Spleen (tissue), 13 donors: ENCODE measurements at places on chromosomes 11 and 22. TPM values are rescaled to one million over a fixed set of nuclear protein-coding genes. Genes with fewer than 3 reads are reported as not detected.
A peak's percentile ranks its signal among the peaks of the same experiment; 100 is the strongest.

DNA sequence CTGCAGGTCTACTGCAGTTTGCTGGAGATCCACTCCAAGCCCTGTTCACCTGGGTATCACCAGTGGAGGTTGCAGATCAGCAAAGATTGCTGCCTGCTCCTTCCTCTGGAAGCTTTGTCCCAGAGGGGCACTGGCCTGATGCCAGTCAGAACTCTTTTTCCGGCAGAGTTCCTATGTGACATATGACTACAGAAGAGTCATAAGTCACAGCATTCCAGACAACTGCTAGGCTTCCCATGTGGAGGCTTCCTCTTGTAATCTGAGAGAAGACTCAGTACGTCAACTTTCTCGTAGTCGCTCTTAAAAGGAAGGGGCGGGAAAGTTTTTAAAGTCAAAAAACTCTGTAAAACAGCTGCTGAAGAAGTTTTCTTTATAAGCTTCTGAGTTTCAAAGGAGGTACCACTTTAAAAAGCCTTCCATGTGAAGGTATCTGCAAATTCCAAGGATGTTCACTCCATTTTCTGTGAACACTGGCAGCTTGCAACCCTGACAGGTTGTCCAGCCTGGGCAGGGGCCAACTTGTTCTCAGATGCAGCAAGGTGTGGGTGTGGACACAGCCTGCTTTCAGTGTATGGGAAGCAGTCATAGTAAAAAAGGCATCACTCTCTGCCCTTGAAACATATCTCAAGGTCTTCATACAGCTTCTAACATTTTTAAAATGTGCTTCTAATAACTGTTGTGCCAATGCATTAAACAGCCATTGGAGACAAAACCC lies 97.8 kb downstream of the ME3 start:
- DNase-seq = no peak
- H3K27ac ChIP-seq = no peak overlapping the region
- H3K36me3 ChIP-seq = no peaks in the 10 kb centered on the region

The ARRB1 gene
- 121 TPM for total RNA-seq

DNA sequence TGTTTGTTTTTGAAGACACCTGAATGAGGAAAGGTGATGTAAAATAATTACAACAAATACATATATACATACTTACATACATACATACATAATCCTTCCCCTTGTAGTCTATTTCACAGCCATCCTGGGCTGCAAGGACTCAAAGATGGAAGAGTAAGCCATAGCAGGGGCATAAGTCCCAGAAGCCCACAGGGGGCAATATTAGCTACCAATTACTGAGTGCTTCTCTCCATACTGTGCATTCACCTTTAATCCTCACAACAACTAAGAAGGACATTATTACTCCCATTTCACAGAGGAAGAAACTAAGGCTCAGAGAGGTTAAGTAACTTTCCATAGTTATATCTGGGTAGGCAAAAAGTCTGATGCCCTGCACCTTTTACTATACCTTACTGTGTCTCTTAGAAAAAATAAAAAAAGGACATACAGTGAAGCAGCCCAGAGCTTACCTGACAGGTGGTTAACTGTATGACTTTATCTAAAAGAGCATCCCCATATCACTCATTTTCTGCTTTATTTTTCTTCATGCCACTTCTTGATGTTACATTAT lies 2.7 kb downstream of the SERGEF start:
- H3K27ac ChIP-seq = no peak overlapping the region
- no peaks in the 10 kb centered on the region for H3K36me3 ChIP-seq
- H3K4me3 ChIP-seq = no peak overlapping the region
- no peaks in the 10 kb centered on the region for H3K4me1 ChIP-seq
- H3K27me3 ChIP-seq = no peaks in the 10 kb centered on the region

The OR5T1 gene
- not detected for total RNA-seq

GRCh38 chr11:95498722-95499425 lies 267.9 kb upstream of the SESN3 start:
- no peak for DNase-seq
- no peak overlapping the region for H3K27ac ChIP-seq
- H3K36me3 ChIP-seq = no peaks in the 10 kb centered on the region
- no peaks in the 10 kb centered on the region for H3K4me1 ChIP-seq
- no peaks in the 10 kb centered on the region for H3K27me3 ChIP-seq

The TBX1 gene
- 0.46 TPM for total RNA-seq

DNA sequence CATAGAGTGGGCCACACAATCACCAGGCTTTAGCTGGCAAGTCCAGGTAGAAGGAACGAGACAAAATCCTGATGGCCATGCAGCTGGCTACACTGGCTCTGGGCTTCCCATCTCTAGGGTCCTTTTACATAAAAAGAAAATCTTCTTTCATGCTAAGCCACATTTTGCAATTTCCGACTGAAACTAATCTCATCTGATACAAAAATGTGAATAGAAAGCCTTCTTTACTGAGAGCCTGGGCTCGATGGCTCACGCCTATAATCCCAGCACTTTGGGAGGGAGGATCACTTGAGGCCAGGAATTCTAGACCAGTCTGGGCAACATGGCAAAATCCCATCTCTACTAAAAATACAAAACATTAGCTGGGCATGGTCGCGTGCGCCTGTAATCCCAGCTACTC lies 67.2 kb downstream of the MICAL3 start:
- DNase-seq = no peak
- H3K4me1 ChIP-seq = peaks cover 48% of the 10 kb centered on the region

- no peaks in the 10 kb centered on the region for H3K36me3 ChIP-seq
- no peak for DNase-seq
- H3K27ac ChIP-seq = no peak overlapping the region
- H3K4me3 ChIP-seq = no peak overlapping the region
- H3K27me3 ChIP-seq = peaks cover 7% of the 10 kb centered on the region
These were observed 20.3 kb upstream of the SLN start for GRCh38 chr11:107731941-107732688.

DNA sequence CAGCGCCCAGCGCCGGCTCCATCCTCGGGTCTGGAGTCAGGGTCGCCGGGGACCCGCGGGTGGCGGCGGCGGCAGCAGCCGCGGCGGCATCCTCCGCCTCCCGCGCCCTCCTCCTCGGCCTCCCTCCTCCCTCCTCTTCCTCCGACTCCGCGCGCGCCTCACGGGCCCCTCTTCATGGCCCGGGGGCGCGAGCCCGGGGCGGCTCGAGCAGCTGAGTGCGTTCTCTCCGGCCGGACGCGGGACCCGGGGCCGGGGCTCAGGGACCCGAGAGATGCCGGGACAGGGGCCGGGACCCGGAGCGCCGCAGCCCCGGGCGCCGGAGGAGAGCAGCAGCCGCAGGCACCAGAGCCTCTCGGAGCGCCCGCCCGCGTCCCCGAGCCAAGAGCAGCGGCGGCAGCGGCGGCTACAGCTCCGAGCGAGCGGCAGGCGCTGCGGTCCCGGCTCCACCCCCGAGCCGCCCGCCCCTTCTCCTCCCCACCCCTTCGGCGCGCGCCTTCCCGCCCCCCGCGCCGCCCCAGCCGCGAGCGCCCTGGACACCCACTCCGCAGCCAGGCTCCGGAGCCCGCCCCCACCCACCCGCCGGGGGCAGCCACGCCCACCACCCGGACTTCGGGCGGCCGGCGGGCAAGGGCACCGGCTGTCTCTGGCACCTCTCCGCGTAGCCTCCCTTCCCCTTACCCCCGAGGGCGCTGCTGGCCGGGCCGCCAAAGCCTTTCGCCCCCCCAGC lies at the start of gene CHST1:
Gene CHST1, minus strand, starts transcription at position 417 of the 727 bp plus-strand sequence. CDS start 14,699 bp downstream, outside the sequence.
- no peaks in the 10 kb centered on the region for H3K36me3 ChIP-seq
- peak within 1 kb of the TSS; percentile 61 for H3K27ac ChIP-seq
- H3K4me1 ChIP-seq = peaks cover 53% of the 10 kb centered on the region
- DNase-seq = peak; percentile 74
- H3K4me3 ChIP-seq = peak within 1 kb of the TSS; percentile 53

DNA sequence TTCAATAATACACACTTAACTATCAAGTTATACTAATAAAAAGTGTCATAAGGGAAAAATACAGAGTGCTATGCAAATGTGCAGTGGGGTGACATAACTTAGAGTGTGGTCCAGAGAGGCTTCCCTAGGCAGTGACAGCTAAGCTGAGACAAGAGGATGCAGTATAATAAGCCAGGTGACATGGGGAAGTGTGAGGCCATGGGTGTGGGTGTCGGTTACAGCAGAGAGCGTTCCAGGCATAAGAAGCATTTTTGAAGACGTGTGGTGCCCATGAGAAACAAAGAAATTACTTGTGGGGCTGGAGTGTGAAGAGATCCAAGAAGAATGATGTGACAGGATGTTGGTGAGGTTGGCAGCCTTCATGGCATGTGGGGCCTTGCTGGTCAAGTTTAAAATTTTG lies 78.1 kb upstream of the PICALM start:
- peaks cover 50% of the 10 kb centered on the region for H3K4me1 ChIP-seq
- no peak overlapping the region for H3K27ac ChIP-seq
- H3K4me3 ChIP-seq = no peak overlapping the region
- no peaks in the 10 kb centered on the region for H3K36me3 ChIP-seq

The FIBIN gene
- total RNA-seq = 9.4 TPM

GRCh38 chr11:10902301-10903063 lies 44.6 kb upstream of the ZBED5 start:
- no peaks in the 10 kb centered on the region for H3K4me1 ChIP-seq
- no peak overlapping the region for H3K4me3 ChIP-seq
- no peaks in the 10 kb centered on the region for H3K27me3 ChIP-seq
- no peaks in the 10 kb centered on the region for H3K36me3 ChIP-seq
- H3K27ac ChIP-seq = no peak overlapping the region

DNA sequence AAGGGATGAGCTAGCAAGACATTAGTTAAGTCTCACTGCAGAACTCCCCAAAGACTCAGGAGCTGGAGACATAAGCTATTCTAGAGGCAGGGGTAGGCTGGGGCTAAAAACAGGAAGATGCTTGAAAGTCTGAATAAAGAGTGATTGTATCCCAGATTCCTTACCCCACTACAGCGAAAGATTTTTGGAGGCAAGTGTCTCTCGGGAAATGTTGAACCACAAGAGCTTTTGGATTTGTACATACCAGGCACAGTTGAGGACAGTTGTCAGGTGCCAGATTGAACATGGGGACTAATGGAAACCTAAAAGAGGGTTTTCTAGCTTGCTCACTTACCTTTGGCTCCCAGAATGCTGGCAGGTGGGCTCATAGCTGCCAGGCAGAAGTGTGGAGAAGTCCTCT lies 43.5 kb upstream of the OR9Q1 start:
- no peaks in the 10 kb centered on the region for H3K27me3 ChIP-seq
- no peaks in the 10 kb centered on the region for H3K36me3 ChIP-seq
- DNase-seq = no peak

- DNase-seq = no peak
- no peaks in the 10 kb centered on the region for H3K27me3 ChIP-seq
- H3K4me3 ChIP-seq = no peak overlapping the region
- H3K27ac ChIP-seq = no peak overlapping the region
These were observed 41.0 kb downstream of the TIMP3 start for GRCh38 chr22:32842486-32842885.

GRCh38 chr11:33682446-33682845 lies 18.2 kb downstream of the C11orf91 start:
- H3K36me3 ChIP-seq = no peaks in the 10 kb centered on the region
- no peak for DNase-seq
- no peaks in the 10 kb centered on the region for H3K4me1 ChIP-seq

- peak; percentile 45 for DNase-seq
- H3K27ac ChIP-seq = peak overlapping the region; percentile 64
- no peaks in the 10 kb centered on the region for H3K4me1 ChIP-seq
- H3K27me3 ChIP-seq = no peaks in the 10 kb centered on the region
- no peak overlapping the region for H3K4me3 ChIP-seq
These were observed 259.5 kb downstream of the BRD1 start for GRCh38 chr22:49567899-49568750.

The LAYN gene
- total RNA-seq = 12.9 TPM

- H3K4me1 ChIP-seq = peaks cover 49% of the 10 kb centered on the region
- no peaks in the 10 kb centered on the region for H3K36me3 ChIP-seq
- H3K4me3 ChIP-seq = no peak overlapping the region
- no peak overlapping the region for H3K27ac ChIP-seq
These were observed 2.0 kb upstream of the TNRC6B start for GRCh38 chr22:40175611-40176244.

The RAB38 gene
- 3.5 TPM for total RNA-seq

DNA sequence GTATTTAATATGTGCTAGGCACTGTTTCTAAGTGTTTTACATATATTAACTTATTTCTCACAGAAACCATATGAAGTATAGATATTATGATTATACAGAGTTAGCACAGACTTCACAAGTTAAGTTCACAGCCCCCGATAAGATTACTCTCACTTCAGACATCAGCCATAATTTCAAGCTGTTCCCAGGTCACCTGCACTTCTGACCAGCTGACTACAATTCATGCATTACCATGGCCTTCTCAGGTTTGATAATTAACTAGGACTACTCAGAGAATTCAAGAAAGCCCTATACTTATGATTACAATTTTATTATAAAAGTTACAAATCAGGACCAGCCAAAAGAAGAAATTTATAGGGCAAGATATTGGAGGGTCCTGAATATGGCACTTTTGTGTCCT lies 68.2 kb upstream of the RRM1 start:
- no peak overlapping the region for H3K4me3 ChIP-seq
- DNase-seq = no peak
- H3K27me3 ChIP-seq = no peaks in the 10 kb centered on the region
- H3K4me1 ChIP-seq = peaks cover 12% of the 10 kb centered on the region

- no peak overlapping the region for H3K27ac ChIP-seq
- H3K4me3 ChIP-seq = no peak overlapping the region
- DNase-seq = no peak
These were observed 118.1 kb upstream of the BID start for GRCh38 chr22:17892376-17892775.

GRCh38 chr11:118201966-118202365 lies 22.8 kb downstream of the JAML start:
- H3K4me3 ChIP-seq = no peak overlapping the region
- no peaks in the 10 kb centered on the region for H3K27me3 ChIP-seq
- H3K36me3 ChIP-seq = peaks cover 25% of the 10 kb centered on the region
- peak overlapping the region; percentile 45 for H3K27ac ChIP-seq
- DNase-seq = no peak
- H3K4me1 ChIP-seq = peaks cover 34% of the 10 kb centered on the region

DNA sequence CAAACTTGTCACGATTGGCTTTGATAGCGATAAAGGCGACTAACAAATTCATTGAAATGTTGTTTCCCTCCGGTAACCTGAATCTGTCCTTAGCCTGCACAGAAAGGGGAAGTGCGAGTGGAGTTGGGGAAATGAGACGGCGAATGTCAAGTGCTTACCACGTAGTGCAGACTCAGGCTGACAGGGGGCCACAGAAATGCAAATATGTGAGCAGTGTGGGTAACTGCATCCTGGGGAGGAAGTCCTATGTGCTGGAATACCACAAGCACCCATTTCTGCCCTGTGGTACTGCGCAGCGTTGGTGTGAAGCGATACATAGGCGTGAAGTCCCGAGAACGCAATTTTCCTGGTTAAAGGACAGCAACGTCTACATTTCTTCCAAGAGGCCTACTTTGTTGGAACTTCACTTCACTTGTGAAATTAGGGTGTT lies 869 bp upstream of the EIF4ENIF1 start:
- H3K4me3 ChIP-seq = peak overlapping the region; percentile 76
- peak; percentile 90 for DNase-seq
- H3K4me1 ChIP-seq = peaks cover 61% of the 10 kb centered on the region
- H3K36me3 ChIP-seq = peaks cover 6% of the 10 kb centered on the region

DNA sequence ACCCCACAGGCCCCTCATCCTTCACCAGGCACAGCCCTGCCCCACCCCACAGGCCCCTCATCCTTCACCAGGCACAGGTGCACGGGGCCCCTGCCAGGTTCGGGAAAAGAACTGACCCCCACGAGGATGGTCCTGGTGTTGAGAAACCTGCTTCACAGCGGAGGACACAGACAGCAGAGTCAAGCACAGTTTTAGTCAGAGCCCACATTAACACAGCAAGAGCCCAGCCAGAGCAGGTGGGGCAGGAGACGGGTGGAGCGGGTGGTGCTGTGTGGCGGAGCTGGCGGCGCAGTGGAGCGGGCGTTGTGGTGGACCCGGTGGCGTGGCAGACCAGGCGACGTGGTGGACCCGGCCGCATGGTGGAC lies 1085.5 kb downstream of the BRD1 start:
- no peaks in the 10 kb centered on the region for H3K4me1 ChIP-seq
- DNase-seq = peak; percentile 68
- H3K36me3 ChIP-seq = no peaks in the 10 kb centered on the region
- H3K27me3 ChIP-seq = no peaks in the 10 kb centered on the region
- no peak overlapping the region for H3K4me3 ChIP-seq

The PRG3 gene
- total RNA-seq = 0.58 TPM

The RNF26 gene
- total RNA-seq = 16.5 TPM
